ENCODE measurements at places on chromosomes 2 and 18.

DNA sequence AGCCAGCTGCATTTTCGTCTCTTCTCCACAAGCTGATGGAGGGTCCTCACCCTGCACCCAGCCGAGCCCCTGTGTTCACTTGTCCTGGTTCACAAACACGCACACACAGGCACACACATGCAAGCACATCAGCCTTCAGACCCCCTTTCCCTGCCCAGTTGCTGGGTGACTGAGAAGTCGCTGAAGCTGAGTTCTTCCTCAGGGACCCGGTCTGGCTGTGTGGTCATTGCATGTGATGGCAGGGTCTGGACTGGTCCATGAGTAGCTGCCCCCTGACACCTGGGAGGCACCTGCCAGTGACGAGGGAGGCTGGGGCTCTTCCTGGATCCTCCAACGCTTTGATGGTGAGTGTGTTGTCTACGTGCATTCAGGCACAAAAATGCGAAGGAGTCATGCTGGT lies 546.1 kb upstream of the SALL3 start:
- no peak for DNase-seq

DNA sequence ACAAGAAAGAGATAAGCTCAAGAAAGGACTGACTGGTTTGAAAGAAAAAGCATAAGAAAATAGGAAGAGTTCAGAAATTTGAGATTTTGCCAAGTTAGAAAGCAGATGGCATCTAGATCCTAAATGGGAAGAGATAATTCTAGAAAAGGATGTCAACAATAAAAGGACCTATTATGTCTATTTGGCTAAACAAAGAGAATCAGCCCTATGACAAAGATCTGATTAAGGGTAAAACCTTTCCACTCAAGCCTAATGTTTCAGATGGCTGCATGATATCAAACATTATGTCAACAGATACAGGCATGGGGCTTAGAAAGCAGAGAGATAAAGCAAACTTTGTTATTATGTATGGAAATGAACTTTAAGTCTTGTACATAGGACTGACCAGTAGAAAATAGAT lies 465.0 kb upstream of the TRIB2 start:
- no peak for DNase-seq

DNA sequence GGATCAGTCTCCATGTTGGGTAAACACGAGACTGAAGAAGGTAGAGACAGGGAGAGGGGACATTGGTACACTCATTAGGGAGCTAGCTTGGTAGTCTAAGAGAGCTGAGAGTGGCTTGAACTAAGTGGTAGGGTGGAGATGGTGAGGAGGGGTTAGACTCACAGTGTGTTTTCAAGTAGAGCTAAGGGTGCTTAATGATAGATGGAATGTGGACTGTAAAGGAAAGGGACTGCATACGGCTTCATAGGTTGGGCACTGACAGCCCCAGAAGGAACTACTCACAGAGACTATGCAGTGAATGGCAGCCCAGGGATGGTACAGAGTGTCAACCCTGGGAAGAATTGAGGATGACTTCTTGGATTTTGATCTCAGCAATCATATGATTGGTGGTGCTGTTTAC lies 178.1 kb downstream of the CCDC85A start:
- no peak for DNase-seq

DNA sequence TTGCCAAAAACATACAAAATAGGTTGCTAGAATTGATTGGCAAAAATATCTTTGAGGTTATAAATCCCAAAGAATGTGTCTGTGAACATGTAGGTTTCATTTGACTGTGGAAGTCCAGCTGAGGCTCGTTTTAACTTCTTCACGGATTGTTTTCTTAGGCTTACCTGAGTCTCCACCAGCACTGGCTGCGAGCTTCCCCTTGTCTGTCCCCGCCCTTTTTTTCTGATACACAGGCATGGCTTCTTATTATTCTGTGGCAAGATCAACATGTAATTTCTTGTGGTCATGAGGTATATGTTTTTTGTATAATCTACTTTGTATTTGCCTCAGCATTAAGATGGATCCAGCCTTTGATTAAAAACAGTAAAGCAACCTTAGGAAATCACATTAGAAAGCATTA lies 7.2 kb upstream of the SLC40A1 start:
- no peak for DNase-seq

DNA sequence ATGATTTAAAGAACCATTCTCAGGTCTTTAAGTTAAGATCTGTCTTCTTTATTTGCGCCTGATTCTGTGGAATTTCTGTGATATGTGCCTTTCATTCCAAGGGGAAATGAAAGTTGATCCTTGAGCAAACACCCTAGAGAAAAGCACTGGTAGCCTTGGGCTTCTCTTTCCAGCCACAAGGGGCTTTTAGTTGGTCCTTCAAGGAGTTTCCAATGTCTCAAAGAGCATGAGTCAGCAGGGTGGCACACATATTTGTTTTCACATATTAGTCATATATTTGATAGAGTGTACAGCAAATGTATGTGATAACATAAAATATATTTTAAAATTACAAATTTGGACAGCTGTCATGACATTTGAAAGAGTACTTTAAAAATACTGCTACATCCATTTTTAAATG lies 339.5 kb downstream of the TXNL1 start:
- no peak for DNase-seq

GRCh38 chr2:8600456-8600855 lies 81.4 kb upstream of the ID2 start:
- DNase-seq, result no peak

- DNase-seq, result no peak
Observed at GRCh38 chr2:176284461-176285049, 15.3 kb downstream of the MTX2 start.

DNA sequence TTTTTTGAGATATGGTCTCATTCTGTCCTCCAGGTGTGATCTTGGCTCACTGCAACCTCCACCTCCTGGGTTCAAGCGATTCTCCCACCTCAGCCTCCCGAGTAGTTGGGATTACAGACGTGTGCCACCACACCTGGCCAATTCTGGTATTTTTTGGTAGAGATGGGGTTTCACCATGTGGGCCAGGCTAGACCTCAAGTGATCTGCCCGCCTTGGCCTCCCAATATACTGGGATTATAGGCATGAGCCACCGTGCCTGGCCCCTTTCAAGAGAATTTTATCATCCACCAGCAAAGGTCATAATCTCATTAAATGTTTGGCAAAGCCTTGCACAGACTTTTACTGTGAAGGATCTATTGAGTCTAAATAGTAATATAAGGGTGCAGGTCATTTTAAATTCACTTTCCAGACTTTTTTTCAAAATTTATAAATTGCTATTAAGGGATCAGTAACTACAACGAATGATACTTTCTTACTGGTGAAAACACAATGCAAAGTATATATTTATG lies 2.5 kb downstream of the HADHA start:
- DNase-seq, result no peak

DNA sequence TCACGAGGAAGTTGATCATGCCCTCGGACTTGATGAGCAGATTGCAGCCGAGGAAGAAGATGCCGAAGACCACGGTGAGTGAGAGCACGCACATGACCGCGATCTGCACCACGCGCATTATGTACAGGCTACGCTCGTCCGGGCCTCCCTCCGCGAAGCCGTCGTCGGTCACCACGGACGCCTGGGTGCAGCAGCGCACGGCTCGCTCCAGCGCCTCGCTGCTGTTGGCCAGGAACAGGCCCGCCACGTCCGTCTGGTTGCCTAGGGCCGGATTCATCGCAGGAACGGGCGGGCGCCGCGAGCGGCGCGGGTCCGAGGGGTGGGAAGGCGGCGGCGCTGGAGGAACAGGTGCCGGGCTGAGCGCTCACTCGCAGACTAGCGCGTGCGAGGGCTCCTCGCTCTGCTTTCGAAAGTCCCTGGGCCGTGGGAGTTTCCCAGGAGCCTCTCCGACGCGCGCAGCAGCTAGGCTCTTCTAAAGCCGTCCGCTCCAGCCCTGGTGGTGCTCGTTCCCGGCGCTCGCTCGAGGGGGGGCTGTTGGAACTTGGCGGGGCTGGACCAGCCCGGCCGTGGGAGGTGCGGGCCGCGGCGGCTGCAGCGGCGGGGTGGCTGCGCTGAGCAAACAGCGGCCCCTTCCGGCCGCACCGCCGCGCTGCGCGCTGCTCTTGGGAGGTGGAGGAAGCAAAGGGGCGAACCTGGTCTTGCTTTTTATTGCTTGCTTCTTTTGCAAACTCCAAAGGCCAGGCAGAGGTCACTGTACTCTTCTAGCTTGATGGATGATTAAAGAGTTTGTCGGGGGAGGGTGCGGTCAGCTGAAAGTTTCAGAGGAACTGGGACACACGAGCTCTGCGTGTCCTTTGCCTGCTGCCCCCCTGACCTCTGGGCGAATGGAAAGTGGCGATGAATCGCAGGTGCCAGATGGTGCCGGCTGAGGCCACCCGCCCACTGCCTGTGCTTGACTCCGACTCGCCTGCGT lies at the start of gene RPRM:
Gene RPRM (minus strand): TSS at position 474 of the 973 bp plus-strand sequence. CDS start 197 bp downstream, at position 277.
- DNase-seq, result peak; percentile 7

DNA sequence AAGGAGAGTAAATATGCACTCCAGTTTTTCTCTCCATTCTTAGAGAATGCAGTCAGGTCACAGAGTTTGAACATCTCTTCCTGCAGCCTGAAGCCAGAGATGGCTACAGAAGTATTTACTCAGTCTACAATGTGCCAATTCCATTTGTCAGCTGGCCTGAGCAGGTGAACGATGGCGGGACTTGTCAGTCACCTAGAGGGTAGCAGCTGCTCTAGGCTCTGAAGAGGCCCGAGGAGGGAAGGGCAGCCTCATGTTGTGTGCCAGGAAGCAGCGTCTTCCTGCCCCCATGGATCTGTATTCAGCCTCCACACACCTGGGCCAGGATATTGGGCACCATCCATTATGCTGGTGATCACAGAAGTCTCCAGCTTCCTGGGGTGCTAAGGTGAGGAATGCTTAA lies 316.7 kb upstream of the CHAC2 start:
- no peak for DNase-seq

GRCh38 chr2:84649487-84650142 lies 133.3 kb downstream of the DNAH6 start:
- no peak for DNase-seq

DNA sequence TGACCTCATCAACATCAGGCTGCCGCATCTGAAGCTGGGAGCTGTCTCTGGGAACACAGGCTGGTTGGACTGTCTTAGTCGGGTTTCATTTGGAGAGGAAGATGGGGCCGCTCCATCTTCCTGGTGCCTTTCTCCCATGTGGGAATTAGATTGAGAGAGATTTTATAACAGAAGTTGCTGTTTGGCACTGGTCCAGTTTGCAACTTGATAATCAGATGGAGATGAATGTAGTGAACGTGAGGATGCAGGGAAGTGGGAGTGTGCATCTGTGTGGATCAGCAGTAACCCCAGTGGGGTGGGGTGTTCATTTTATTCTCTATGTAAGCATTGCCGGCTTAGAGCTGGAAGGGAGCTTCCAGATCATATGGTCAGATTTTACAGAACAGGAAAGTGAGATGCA lies 250.9 kb downstream of the DCDC2C start:
- no peak for DNase-seq

GRCh38 chr2:122138561-122138960 lies 383.1 kb downstream of the TSN start:
- no peak for DNase-seq

GRCh38 chr18:2699001-2699400 lies 43.5 kb downstream of the SMCHD1 start:
- DNase-seq, result no peak

DNA sequence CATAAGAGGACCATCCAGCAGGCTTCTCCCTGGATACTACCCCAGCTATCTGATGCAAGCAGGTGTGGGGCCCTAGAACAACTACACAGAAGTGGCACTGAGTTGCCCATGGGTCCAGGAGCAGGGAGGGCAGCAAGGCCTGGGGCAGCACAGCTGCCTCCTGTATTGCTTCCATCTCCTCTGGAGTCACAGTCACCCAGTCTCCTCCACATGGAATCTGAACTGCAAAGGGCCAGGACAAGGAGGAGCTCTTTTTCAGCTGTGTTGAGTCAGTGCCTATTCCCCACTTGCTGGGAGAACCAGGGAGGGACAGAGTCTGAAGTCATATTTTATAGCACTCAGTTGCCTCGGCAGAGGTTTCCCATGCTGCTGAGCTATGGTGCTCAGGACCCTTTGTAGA lies 67.9 kb upstream of the ALPP start:
- no peak for DNase-seq

DNA sequence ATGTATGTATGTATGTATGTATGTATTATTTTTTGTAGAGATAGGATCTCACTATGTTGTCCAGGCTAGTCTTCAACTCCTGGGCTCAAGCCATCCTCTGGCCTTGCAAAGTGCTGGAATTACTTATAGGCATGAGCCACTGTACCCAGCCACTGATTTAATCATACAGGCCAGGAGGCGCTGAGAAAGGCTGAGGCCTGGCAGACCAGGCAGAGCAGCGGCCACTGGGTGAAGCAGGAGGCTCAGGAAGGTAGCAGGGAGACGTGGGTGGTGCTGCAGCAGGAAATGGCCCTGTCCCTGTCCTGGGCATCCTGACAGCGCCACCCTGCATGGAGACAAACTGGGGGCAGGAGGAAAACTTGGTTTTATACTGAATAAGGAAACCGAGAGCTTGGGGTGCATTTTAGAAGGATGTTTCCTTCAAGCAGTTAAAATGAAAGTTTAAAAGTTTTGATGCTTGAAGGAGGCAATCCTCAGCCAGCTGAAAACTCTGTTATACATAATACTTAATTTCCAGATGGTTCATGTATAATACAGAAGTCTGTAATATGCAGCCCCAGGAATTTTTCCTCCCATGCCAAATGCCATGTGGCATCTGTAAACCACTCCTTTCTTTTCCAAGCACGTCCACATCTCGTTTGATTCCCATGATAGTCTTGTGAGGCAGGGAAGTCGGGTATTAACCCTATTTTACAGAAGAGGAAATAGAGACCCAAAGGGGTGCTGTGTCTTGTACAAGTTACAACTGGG lies 182.4 kb downstream of the CELF4 start:
- no peak for DNase-seq

DNA sequence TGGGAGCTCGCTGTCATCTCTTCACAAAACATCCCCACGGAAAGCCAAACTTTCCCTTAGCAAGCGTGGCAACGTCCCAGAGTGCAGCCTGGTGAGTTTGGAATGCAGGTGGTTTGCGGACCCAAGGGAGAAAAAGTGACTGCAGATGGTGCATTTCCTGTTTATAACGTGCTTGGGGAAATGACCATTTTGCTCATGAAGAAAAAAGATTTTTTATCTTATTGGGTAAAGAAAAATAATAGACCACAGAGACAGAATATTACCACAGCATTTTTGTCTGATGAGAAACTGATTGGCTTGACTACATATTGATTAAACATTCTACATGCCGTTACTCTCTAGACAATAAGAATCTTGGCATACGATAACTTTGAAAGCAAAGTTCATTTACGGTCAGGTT lies 136.5 kb downstream of the COPS8 start:
- no peak for DNase-seq

DNA sequence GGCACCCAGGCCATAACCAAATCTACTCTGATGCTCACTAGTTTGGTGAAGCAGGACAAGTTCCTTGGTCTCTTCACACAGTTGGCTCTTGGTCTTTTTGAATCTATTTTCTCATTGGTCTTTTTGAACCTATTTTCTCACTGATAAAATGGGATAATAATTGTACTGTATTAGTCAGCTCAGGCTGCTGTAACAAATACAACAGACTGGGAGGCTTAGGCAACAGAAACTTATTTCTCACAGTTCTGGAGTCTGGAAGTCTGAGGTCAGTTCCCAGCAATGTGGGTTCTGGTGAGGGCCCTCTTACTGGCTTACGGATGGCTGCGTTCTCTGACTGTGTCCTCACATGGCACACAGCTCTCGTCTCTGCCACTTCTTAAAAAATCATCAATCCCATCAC lies 63.5 kb downstream of the C1D start:
- DNase-seq, result no peak
